ENCODE measurements at places on chromosomes 4 and X. TPM values are rescaled to one million over a fixed set of nuclear protein-coding genes. Genes with fewer than 3 reads are reported as not detected.

DNA sequence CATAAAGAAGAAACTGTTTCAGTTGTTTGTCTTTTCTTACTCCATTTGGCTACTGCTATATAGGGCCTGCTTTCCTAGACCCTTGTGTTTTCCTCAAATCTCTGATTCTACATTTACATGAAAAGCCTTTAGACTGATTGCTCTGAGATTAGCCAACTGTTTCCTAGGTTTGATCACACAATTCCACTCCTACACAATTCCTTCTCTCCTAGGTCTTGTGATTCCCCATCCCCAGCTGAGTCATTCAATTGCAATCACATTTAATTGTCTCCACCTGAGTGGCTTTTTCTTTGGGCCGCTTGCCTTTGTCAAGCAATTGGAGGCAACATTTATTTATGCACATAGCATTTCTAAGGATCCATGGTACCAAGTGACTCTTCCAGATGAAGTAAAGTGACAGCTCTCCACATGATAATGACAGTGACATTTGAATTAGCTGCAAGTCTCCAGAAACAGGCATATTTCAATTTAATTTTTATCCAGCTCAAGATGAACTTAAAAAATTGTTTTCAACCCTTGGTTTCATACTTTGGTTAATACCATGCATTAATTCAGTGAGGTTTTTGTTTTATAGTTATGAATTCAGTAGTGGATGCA, 35.8 kb downstream of the ATXN3L start:
- no peak for DNase-seq

- DNase-seq: no peak
Measured at GRCh38 chr4:87502580-87503238, 26.5 kb downstream of the SPARCL1 start.

DNA sequence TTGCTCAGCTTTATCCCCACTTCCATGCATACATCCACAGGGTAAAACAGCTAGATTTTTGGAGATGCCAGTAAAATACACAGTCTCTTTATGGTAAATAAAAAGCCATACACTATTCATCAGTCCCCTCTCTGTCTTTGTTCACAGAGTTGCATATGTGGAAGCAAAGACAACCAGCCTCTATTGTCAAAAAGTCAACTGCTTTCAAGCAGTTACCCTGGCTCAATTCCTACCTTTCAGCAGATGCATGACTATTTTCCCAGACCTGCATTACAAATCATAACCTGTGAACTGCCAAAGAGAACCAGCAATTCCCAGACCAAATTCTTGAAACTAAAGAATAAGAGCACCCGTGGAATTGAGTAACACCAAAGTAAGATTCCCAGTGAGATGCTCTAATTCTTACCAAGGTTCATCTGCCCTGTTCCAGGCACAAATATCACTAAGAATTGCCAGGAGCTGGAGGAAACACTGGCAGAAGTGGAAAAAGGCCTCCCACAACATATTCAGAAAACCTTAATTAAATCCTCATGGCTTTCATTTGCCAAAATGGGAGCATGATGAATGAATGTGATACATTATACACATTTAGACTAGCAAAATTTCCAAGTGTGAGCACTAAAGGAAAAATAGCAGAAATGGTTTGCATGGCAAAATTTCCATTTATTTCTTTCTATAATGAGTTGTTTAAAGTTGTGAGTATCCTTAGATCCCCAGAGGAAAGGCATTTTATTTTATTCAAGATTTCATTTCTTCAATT, 391.2 kb upstream of the ADGRL3 start:
- no peak for DNase-seq

- DNase-seq: no peak
Measured at GRCh38 chr4:121960818-121961217, 9.0 kb upstream of the TRPC3 start.

DNA sequence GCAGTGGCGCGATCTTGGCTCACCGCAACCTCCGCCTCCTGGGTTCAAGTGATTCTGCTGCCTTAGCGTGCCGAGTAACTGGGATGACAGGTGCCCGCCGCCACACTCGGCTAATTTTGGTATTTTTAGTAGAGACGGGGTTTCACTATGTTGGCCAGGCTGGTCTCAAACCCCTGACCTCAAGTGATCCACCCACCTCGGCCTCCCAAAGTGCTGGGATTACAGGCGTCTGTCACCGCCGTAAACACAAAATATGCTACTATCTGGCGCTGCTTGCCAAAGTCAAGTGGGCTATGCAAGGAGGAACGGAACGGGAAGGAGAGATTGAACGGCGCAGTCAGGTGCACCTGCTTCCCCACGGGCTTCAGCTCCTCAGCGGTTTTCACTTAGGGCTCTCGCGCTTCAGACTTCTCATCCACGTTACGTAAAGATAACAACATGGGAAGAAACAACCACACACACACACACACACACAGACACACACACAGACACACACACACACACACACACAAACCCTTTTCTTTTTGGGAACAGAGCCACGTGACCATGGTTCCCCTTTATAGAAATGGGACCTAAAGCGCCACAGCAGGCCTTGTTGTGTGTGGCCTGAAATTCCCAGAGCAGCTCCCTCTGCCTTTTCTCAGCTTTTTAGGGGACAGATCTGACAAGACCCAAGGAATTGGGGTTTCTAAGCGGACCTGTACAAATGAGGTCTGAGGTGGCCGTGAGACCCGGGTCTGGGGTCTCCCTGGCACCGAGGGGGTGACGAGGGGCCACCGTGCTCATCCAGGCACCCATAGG, 1.5 kb downstream of the P2RY8 start:
- DNase-seq: peak; percentile 88

ZNF711 gene
- total RNA-seq: 0.26 TPM

DNA sequence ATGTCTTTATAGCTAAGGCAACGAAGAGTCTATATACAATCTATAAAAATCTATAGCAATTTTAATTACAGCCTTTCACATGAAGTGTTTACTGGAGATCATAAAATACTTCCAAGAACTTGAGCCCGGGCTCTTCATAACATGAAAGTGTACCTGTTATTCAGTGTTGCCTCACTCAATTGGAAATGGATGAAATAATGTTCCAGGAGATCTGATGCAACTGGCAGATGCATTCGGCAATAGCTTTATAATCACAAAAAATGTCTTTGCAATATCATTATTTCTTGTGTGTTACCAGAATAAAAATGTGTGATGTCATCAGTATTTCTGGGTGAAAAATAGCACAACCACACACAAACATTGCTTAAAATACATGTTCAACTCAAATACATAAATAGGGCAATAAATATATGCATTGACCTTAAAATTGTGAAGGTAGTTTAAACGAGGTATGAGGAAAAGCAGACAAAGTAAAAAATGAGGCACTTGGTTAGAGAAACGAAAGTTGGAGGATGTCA, 1266.8 kb upstream of the PCDH7 start:
- no peak for DNase-seq

- DNase-seq: no peak
Measured at GRCh38 chr4:136001791-136002190, 1530.5 kb downstream of the PCDH18 start.

SAGE1 gene
- not detected for total RNA-seq

DNA sequence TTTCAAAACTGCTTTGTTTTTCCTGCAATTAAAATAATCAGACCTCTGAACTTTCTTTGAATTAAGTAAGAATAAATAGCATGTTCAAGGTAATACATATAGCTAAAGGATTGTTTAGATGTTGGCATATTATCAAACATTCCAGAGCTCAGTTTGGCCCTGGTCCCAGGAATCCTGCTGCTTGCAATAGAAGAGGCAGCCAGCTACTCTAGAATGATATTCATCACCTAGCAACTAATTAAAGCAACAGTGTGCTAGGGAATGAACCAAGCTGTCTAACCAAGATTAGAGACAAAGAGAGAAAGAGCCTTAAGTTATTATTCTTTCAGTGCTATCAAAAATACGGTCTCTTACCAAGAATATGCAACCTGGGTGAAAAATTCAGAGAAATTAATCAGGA, 460.9 kb downstream of the GABRG1 start:
- no peak for DNase-seq

CFAP99 gene
- total RNA-seq: not detected

DNA sequence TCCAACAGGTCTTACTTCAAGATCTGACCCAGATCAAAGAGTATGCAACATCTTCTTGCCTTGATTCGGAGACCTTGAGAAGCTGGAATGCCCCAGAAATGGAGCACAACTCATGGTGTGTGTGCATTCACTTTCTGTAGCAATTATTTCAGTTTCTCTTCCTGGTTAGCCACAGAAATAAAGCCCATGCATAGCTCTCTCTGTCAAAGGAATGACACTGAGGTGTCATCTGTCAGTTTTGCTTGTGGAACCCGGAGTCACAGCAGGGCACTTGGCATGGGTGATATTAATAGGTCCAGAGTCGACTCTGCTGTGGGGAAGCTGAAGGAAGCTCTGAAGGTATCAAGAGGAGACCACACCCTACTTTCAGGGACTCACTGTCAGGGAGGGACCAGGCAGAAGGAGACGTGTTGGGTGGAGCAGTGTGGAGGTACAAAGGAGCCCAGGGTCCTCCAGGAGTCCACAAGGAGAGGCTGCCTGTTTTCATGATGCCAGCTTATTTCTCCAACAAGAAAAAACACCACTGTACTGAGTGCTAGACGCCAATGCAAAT, 10.7 kb downstream of the CLNK start:
- no peak for DNase-seq

DNA sequence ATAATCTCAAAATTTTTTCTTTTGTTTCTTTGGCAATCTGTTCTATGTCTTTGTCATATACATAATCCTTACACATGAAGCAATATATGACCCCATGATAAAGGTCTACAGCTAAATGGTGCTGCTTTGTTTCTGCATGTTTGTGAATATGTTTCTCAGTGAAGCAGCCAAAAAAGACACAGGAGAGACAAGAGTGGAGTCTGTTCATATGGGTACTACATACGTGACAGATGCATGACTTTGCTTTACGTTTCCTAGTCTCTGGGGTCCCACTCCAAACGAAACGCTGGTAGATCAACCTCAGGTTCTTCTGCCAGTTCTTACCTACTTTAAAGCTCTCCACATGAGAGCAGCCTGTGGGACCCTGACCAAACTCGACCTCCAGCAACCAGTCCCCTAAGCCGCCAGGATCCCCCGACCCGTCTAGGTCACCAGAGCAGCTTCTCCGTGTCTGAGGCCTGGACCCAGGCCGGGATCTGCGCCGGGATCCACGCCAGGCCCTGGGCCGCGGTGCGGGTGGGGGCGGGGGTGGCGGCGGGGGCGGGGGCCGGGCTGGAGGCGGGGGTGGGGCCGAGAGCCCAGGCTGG, 1.5 kb downstream of the USP51 start:
- DNase-seq: no peak

DNA sequence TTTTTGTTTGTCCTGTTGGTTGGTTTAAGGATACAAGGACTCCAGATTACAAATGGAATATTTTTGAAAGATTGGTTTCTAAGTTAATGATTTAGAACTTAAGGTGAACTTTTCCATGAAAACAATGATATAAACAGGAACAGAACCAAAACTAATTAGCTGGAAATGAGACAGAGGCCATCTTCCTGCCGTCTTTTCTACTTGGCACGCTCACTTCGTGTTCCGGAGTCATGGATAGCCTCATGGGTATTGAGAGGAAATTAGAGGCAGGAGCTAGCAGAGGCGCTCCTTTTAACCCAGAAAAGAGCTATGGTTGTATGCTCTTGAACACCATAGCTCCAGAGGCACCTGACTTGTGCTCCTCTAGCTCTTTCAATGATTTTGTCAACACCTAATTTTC, 2.4 kb downstream of the FAM241A start:
- no peak for DNase-seq

DNA sequence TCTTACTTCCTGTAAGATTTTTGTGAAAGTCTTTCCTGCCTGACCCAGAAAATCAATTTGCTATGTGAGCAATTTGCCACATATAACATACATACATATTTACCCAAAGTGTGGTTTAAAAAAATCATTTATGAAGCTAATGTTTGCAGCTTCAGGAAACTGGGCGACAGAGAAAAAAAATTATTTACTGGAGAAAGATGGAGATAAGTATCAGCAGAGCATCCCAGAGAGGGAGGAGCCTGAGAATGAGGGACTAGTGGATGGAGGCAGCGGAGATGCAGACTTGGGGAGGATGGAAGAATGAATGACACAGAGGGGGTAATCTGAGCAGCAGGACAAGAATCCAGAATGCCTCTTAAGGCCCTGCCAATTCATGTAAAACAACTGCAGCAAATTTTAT, 975 bp upstream of the GYPA start:
- DNase-seq: no peak

TCP11X2 gene
- not detected for total RNA-seq

GRCh38 chr4:86033171-86033570, 326.7 kb downstream of the MAPK10 start:
- no peak for DNase-seq

DNA sequence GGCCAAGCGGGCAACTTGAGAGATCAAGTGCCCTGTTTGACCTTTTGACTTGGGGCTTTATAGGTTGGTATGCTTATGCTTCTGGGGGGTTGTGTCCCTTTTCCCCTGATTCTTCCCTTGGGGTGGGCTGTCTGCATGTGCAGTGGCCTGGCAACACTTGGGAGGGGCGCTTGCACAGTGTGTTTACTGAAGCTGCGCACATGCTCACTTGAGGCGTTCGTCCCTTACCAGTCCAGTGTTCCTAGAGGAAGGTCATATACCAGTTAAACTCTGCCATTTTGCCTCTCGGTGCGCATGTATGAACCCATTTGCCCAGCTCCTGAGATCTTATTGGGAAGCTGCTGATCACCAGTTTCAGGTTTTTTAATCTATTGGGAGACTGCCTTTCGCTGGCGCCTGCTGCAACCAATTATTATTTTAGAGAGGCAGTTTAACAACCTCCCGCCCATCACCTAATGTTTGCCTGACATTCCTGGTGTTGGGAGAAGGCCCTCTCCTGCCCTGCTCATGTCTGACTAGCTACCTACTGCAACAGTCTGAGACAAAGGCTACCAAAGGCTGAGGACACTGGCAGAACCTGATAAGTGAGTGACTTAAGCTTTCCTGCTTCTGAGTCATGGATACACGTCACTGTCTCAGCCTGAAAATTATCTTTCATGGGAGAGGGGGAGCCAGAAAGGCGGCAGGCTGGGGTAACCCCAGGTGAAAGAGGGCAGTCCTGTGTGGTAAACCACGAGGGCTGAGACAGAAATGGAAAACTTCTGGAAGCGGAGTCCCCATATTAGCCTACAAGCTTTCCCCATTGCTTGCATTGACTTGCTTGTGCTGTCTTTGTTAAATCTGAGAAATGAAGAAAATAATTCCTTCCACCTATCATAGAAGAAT, 97.6 kb downstream of the CPE start:
- no peak for DNase-seq
